Stimulated activated CD8-positive, alpha-beta memory T cell treated with anti-CD3 and anti-CD28 coated beads, Interleukin-2, amount 100 ng/mL, for 1 hour (primary cell): ENCODE measurements at places on chromosomes 7 and 10.

DNA sequence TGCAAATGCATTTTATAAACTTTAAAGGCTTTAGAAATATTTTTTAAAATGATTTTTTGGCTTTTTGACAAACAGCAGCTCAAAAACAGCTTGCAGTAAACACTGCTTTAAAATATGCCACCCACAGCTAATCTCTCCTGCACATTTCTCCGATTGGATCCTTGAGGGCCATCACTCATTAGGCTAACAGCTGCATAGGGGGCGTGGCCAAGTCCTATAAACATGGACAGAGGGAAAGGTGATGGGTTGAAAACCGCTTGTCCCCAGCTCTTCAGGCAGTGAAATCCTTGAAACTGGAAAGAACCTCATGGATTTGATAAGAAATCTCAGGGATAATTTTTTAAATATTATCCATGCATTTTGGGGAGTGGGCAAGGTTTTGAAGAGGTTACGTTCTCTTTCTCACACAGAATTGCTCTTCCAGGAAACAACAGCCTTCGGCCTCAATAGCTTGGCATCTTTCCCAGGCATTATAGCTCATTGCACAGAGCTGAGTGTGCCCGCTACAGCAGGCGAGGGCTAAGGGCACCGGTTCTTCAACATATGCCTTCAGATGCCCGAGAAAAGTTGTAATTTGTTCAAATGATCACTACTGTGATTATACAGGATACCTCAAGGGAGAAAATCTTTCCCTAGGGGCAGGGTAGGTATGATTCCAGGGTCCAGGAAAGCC is 1.7 kb downstream of the PLEKHS1 start:
- DNase-seq = no peak

DNA sequence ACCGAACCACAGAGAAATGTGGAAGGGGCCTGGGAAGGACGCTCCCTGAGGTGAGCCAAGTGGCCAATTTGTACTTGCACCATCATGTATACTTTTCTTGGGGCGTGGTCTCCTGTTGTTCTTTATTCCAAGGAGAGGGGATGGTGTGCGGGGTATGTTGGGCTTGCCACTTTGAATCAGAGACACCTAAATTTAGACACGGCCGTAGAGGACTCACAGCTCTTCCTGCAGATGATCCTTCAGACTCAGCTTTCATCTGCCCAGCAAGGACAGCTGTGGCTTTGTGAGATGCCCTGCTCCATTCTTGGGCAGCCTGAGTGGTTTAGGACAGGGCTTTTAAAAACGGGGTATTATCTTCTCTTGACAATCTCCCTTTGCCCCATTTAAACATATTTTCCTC is 473.2 kb downstream of the REEP3 start:
- no peak for DNase-seq

DNA sequence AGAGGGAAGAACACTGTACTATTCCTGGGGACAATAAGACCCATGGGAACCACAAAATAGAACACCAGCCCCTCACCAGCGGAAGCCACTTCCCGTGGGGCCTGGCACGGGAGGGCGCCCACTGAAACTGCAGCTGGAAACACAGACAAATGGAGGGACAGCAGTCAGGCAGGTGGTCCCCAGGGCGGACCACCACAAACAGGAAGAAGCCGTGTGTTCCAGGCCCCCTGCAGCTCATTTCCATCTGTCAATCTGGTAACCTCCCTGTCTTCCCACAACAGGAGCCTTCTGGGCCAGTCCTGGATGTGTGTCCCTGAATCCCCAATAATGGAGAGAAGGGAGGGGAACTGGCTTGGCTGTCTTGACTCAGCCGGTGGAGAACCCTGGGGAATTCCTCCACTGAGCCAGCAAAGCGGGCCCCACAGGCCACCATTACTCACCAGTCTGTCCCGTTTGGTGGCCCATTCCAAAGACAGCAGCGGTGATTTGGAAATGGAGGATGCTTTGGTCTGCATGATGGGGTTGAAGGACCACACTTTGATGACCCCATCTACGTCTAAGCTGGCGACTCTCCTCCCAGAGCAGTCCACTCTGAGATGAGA is 16.7 kb downstream of the WDR91 start:
- DNase-seq = no peak

- no peak for DNase-seq
Observed at GRCh38 chr10:58956926-58957325, 219.5 kb upstream of the PHYHIPL start.

DNA sequence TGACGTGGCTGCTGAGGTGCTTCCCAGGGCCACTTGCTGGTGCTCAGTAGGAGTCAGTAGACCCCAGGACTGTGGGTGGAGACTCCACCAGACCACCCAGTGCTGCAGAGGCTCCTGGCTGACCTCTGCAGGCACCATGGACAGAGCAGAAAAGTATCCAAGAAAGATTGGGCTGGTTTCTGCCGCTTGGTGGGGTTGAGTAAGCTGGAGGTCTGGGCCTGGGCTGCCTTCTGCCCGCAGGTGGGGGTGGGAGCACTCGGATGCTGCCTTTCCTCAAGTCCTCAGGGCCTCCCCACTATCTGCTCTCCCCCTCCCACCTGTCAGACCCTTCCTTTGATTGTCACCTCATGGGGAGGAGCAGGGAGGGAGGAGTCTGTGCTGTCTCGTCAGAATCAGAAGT is 91.6 kb downstream of the WDR37 start:
- no peak for DNase-seq

DNA sequence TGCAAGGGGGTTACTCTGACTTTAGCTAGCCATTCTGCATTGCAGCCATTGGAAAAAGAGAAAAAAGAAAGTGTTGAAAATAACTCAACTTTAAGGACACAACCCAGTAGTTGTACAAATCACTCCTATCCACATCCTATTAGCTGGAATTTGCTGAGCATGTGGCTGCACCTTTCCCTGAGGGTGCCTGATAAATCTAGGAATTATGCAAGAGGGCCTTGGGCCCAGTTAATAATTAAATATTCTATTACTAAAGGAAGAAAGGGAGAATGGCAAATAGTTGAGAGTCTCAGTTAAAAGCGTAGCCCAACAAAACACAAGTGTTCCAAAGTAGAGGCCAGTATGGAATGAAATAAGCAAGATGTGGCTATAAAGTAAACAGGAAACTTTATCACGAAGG is 200.9 kb upstream of the CNTNAP2 start:
- DNase-seq = no peak

DNA sequence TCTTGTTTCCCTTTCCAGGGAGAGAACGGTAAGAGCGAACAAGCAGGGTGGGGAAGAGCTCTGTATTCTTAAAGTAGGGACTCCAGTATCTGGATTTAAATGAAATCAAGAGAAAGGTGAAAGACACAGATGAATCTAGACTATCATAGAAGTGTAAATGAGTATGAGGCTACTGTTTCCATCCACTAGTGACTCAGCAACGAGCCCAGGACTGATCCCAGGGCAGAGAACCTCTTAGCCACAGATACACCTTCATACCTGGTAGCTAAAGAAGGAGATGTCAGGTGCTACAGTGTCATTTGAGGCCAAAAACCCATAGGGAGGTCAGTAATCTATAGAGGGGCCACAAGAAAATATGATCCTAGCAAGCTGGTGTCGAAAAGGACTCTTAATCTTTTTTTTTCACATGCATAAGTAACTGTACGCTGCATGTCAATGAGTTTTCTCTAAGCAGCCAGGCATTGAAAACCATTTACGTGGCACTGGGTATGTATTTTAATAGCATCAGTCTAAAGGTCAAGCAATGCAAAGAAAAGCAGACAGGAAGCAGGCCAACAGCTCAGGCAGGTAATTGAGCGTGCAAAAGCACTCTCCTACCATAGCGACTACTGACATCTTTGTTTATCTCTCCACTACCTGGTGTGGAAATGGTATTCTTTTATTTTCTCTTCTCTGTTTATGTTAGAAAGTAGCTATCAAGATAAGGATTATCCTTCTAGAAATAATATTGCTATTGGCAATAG is 91.5 kb upstream of the EGR2 start:
- DNase-seq = no peak

DNA sequence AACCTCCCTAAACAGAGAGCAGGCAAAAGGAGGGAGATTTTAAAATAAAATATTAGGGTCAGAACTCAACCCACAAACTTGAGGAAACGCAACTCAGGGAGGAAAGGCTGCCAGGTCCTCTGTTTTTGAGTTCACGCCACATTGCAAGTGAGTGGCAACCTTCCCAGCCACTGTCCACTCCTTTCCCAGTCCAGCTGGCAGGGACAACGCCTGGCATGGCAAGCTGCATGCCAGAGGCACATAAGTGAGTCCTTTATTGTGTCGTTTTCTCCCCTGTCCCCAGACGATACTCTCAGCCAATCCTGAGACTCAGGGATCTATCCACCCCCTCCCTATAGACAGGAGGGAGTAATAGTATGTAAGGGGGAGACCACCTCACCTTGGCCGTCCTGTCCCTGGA is 22.4 kb downstream of the FBXW4 start:
- DNase-seq = no peak

- no peak for DNase-seq
Observed at GRCh38 chr10:6581778-6582228, 1.7 kb upstream of the PRKCQ start.

DNA sequence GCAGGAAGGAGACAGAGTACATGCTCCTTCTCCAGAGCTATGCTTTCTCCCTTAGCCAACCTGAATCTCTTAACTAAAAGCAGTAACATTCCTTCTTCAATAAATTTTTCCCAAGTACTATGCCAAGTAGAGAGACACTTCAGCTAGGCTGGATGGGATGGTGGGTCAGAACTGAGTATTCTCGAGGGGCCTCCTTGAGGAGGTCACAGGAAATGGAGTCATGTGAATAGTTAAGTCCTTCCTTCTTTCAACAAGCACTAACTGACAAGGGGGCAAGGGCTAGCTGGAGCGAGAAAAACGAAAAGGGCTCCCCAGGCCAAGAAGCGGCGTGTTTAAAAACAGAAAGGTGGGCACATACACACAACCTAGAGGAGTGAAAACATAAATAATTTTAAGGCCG is 5.5 kb downstream of the RSU1 start:
- DNase-seq = no peak

DNA sequence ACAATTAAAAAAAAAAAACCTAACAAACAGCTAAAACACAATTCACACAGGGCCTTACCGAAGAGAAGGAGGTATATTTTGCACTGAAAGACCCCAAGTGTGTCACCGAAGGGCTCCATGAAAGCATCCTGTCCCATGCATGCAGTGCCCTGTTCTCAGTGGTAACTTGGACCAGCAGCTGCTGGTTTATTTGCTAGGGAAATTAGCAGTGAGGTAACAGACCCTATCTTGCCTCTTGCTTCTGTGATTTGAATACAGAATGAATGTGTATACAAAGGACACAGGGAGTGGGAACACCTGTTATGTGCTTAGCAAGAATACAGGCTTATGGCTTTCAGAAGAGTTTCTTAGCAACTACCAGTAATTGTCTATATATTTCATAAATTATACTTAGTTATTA is at the start of gene HEPACAM2:
TSS of gene HEPACAM2 (minus strand) at position 160 of the 400 bp plus-strand sequence.
- DNase-seq = no peak

DNA sequence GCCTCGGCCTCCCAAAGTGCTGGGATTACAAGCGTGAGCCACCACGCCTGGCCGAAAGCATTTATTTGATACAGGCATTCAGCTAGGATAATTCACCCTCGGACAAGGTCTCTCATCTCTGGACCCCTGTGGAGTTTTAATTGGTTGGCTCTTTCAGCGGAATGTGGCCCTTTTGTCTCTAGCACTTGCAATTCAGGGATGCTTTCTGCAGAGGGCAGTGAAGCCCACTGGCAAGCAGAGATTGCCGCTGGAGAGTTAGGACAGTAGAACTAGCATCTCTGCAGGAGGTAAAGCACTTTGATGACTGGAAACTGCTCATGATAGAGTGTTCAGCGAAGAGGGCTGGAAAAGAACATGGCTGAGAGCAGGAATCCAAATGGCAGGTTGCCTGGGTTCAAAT is 62.0 kb downstream of the SUFU start:
- DNase-seq = no peak

- no peak for DNase-seq
Observed at GRCh38 chr7:158582089-158582456, 5.5 kb downstream of the PTPRN2 start.

GRCh38 chr7:135759532-135759931 is 10.9 kb upstream of the FAM180A start:
- no peak for DNase-seq

DNA sequence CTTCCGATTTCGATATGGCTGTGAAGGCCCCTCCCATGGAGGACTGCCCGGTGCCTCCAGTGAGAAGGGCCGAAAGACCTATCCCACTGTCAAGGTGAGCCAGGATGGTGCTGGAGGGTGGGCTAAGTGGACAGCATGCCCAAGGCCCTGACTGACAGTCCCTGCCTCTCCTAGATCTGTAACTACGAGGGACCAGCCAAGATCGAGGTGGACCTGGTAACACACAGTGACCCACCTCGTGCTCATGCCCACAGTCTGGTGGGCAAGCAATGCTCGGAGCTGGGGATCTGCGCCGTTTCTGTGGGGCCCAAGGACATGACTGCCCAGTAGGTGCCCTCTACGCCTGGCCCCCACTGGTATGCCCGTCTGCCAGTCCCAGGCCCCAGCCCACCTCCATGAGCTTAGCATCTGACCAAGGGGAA is 1.2 kb downstream of the NFKB2 start:
- no peak for DNase-seq

DNA sequence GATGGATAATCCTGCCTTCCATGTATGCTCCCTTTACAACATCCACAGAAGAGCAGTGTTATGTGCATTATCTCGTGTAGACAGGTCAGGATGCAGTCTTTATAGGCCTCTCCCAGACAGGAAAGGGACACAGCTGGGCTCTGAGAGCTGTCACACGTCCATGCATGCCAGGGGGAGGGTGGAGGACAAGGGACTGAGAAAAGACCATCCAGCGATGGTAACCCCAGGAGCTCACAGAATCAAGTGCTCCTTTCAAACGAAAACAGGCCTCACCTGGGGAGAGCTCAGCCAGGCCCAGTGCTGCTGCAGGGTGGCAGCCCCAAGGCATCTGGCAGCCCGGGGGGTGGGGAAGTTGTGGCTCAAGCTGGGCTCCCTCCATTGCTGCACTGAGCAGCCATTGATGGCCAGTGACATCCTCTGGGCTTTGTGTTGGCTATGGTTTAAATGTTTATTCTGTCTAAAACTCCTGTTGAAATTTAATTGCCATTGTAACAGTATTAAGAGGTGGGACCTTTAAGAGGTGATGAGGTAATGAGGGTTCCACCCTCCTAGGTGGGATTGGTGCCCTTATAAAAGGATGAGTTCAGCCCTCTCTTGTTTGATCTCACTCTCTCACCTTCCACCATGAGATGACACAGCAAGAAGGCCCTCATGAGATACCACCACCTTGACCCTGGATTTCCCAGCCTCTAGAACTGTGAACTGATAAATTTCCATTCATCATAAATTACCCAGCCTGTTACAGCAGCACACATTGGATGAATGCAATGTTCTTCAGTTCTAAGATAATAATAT is 15.7 kb downstream of the JCAD start:
- no peak for DNase-seq

DNA sequence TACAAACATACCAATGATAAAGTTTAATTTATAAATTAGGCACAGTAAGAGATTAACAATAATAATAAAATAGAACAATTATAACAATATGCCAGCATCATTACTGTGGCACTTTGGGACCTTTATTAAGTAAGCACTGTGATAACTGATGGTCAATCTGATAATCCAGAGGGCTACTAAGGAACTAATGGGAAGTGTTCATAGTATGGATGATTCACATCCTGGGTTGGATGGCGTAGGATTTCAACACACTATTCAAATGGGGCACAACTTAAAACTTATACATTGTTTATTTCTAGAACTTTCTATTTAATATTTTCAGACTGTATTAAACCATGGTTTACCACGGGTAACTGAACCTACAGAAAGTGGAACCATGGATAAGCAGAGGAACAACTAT is 90.8 kb downstream of the KIF20B start:
- DNase-seq = no peak
